ENCODE measurements at places on chromosomes 3 and 15. TPM values are rescaled to one million over a fixed set of nuclear protein-coding genes. Genes with fewer than 3 reads are reported as not detected.

The GREM1 gene
- 0.49 TPM for total RNA-seq

The ALPK3 gene
- 181 TPM for total RNA-seq

The GUCA1C gene
- total RNA-seq: 5.8 TPM

The PARP15 gene
- 0.80 TPM for total RNA-seq

The BAHD1 gene
- total RNA-seq: 17.1 TPM

The GOLGA8S gene
- 0.33 TPM for total RNA-seq

The SELENOS gene
- 50.6 TPM for total RNA-seq

The PCSK6 gene
- 28.6 TPM for total RNA-seq

DNA sequence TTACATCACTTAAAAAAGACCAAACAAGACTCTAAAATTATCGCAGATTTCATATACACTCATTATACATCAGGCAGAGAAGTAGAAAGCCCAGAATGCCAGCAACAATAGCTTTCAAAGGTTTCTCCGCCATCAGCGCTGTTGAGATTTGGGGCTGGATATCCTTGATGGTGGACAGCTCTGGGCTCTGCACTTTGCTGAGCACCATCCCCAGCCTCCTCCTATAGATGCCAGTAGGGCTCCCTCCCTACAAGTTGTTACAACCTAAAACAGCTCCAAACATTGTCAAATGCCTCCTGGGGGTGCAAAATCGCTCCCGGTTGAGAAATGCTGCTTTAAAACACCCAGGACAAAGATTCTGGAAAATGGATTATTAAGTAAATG lies 73.5 kb downstream of the ATP10A start:
- no peaks in the 10 kb centered on the region for H3K36me3 ChIP-seq
- no peak for DNase-seq
- peak overlapping the region; percentile 86 for H3K27ac ChIP-seq
- H3K27me3 ChIP-seq: peaks cover 9% of the 10 kb centered on the region
- H3K4me1 ChIP-seq: peaks cover 23% of the 10 kb centered on the region

- DNase-seq: no peak
- peaks cover 50% of the 10 kb centered on the region for H3K4me1 ChIP-seq
- H3K4me3 ChIP-seq: no peak overlapping the region
- H3K36me3 ChIP-seq: no peaks in the 10 kb centered on the region
These were observed 21.3 kb downstream of the COLQ start for GRCh38 chr3:15500107-15500724.

- no peak overlapping the region for H3K27ac ChIP-seq
- H3K36me3 ChIP-seq: no peaks in the 10 kb centered on the region
- H3K4me1 ChIP-seq: no peaks in the 10 kb centered on the region
- peaks cover under 1% of the 10 kb centered on the region for H3K27me3 ChIP-seq
- DNase-seq: no peak
These were observed 40.4 kb downstream of the PRR23E start for GRCh38 chr3:127233371-127233770.

- DNase-seq: no peak
- peaks cover 100% of the 10 kb centered on the region for H3K4me1 ChIP-seq
- no peak overlapping the region for H3K4me3 ChIP-seq
- H3K27me3 ChIP-seq: no peaks in the 10 kb centered on the region
These were observed 23.8 kb downstream of the MTMR14 start for GRCh38 chr3:9673082-9673481.

- H3K4me1 ChIP-seq: no peaks in the 10 kb centered on the region
- no peak for DNase-seq
- H3K27ac ChIP-seq: no peak overlapping the region
- H3K4me3 ChIP-seq: no peak overlapping the region
- peaks cover 64% of the 10 kb centered on the region for H3K27me3 ChIP-seq
- H3K36me3 ChIP-seq: no peaks in the 10 kb centered on the region
These were observed 27.9 kb downstream of the SOX2 start for GRCh38 chr3:181739628-181740027.

DNA sequence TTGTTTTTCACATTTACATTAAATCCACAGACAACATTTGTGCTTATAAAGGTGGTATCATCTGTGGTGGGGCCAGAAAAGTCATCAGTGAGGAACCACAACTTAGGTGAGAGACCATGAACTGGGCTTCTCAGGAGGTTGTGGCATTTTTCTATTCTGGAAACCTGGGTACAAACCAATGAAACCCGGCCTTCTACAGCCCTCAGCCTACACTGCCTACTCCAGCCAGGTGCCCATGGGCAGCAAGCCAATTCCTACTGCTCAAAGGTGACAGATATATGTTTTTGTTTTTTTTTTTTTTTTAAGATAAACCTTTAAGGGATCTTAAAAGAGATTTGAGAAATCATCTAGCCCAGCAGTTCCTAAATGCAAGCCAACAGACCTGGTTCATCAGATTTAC lies 20.3 kb downstream of the SPG21 start:
- H3K4me3 ChIP-seq: no peak overlapping the region
- no peak for DNase-seq
- peaks cover 89% of the 10 kb centered on the region for H3K36me3 ChIP-seq
- H3K27me3 ChIP-seq: no peaks in the 10 kb centered on the region

DNA sequence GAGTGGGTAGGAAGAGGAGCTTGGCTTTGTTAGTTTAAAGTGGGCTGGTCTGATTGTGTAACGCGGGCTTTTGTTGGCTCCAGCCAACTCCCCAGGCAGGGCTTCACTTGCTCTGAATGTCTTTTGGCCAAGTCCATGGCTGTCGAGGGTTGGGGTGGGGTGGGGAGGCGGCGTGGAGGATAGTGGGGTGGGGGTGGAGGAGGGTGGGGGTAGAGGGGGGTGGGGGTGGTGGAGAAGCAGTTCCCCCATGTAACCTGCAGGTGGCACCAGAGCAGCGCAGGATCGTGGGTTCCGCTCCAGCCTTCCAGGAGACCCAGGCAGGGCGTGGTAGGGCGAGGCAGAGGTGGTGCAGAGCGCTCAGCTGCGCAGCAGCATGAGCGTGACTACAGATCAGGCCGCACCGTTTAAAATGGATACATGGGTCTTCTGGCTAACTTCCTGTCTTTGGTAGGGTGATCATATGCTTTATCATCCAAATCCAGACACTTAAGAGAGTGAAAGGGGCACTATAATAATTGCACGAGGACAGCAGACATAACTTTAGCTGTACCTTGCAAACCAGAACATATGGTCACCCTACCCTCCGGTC lies 28.3 kb downstream of the GOLGA6A start:
- H3K27me3 ChIP-seq: no peaks in the 10 kb centered on the region
- no peak overlapping the region for H3K27ac ChIP-seq
- H3K4me1 ChIP-seq: peaks cover 33% of the 10 kb centered on the region

- no peak for DNase-seq
- H3K27ac ChIP-seq: no peak overlapping the region
- no peaks in the 10 kb centered on the region for H3K27me3 ChIP-seq
- H3K4me1 ChIP-seq: peaks cover 8% of the 10 kb centered on the region
These were observed 35.9 kb downstream of the SATB1 start for GRCh38 chr3:18389108-18389733.

DNA sequence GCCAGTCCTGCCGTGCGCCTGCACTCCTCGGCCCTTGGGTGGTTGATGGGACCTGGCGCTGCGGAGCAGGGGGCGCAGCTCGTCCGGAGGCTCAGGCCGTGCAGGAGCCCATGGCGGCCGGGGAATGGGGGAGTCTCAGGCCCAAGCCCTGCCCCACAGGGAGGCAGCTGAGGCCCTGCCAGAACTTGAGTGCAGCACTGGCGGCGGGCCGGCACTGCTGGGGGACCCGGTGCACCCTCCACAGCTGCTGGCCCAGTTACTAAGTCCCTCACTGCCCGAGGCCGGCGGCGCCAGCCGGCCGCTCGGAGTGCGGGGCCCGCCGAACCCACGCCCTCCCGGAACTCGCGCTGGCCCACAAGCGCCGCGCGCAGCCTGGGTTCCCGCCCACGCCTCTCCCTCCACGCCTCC lies 190.9 kb upstream of the MME start:
- H3K4me1 ChIP-seq: peaks cover 11% of the 10 kb centered on the region
- no peak overlapping the region for H3K4me3 ChIP-seq
- DNase-seq: no peak
- no peak overlapping the region for H3K27ac ChIP-seq
